ENCODE measurements at places on chromosomes 1 and 21.

DNA sequence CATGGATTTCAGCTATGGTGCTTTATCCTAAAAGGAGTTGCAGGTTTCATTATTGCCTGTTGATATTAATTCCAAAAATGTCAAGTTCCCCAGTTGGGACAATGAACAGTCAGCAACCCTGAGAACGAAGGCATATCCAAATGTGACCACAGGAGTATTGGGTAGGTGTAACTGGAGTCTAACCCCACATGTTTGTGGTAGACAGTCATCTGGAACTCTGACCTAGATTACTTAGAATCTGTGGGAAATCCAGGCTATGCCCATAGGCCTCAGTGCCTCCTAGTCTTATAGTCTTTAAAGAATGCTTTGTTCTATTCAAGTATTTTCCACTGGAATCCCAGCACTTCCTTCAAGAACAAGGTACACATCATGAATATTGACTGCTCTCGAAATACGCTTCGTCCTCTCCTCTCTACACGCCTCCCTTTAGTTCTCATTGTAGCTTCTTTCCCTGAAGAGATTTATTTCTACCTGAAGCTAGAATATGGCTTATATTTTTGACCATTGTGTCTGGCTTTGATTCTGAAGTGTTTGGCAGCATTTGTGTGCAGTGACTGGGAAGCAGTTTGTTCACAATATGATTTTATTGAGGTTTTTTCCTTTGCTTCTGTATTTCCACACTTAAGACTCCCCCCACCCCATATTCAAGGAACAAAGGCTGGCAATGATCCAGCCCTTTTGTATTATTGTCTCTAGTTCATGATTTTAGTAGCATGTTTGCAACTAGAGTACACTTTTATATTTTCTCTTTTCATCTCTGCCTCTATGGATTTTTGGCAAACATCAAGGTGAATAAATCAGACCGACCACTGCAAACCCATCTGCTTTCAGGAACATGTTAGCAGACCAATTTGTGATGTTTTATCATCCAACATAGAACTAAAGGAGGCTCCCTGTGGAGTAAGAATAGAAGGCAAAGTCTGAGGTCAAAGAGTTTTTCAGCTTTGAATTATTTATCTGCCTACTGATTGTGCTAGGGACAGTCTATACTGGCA is 178.6 kb downstream of the GPR52 start:
- DNase-seq: no peak

- no peak for DNase-seq
Observed at GRCh38 chr1:27862671-27863537, 9.4 kb upstream of the THEMIS2 start.

DNA sequence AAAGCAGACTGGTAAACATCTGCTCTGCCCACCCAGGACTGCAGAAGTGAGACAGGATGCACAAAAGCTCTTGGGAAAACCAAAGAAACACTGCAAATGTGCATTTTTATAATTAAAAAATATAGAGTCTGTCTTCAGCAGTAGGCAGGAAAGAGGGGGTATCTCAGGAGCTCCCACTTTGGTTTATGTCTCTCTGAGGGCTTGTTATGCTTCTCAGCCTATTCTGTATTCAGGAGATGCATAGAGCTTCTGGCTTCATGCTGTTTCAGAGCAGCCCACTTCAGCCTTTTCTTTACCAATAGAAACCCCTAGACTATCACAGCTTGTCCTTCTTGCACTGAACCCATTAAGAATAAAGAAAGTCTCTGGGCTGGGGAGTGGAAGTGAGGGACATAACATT is 148.0 kb downstream of the ROR1 start:
- DNase-seq: no peak

- no peak for DNase-seq
Observed at GRCh38 chr1:248891758-248892157, 14.3 kb upstream of the PGBD2 start.

DNA sequence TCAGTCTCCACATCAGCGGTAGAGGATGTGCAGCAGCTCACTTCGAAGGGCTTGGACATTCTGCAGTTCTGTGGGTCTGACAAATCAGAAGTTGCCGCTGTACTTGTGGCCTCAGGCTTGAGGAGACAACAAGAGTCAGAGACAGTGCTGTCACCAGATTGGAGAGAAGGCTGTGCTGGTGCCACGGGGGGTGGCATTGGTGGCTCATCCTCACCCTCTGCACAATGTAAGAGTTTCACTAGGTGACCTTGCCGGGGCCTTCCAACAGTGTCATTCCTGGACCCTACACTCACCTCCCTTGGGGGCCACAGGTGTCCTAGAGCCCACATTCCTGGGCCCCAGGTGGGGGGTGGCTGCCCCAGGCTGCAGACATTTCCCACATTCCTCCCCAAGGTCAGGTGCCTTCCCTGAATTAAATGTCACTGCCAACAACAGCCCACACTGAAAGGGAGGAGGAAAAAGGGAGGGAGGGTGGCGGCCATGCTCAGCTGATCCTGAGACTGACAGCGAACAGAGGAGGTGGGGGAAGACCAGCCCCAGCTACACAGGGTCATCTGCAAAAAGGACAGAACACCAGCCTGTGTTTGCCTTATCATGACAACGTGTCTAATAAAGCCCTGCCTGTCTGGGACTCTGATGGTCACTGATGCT is 46.4 kb downstream of the TMCC2 start:
- DNase-seq: no peak
